ENCODE measurements at places on chromosomes 1 and 21.

DNA sequence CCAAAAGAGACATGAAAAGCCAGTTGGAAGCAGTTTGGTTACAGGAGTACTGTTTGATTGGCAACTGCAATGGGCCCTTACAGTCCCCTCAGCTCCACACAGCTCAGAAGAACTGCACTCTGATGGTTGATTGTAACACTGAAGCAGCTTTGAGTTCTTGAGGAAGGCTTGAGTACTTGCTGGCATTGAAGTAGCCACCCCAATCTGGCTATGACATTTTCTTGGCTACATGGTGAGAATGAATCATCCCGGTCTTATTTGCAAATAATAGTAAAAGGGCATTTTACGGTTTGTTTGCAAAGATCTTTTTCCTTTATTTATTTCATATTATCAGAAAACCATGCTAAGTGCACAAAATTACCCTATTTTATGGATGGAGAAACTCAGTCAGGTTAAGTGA is 159.7 kb upstream of the BEND5 start:
- H3K4me3 ChIP-seq: no peak overlapping the region
- H3K27me3 ChIP-seq: no peaks in the 10 kb centered on the region
- no peak overlapping the region for H3K27ac ChIP-seq
- H3K36me3 ChIP-seq: no peaks in the 10 kb centered on the region
- peaks cover 7% of the 10 kb centered on the region for H3K4me1 ChIP-seq

- no peak overlapping the region for H3K4me3 ChIP-seq
- H3K27me3 ChIP-seq: no peaks in the 10 kb centered on the region
Measured at GRCh38 chr1:110912784-110913183, 39.8 kb downstream of the CD53 start.

GRCh38 chr1:181139631-181140061 is 51.1 kb downstream of the IER5 start:
- peak overlapping the region; percentile 49 for H3K27ac ChIP-seq
- peaks cover 40% of the 10 kb centered on the region for H3K4me1 ChIP-seq
- H3K36me3 ChIP-seq: no peaks in the 10 kb centered on the region
- DNase-seq: no peak

DNA sequence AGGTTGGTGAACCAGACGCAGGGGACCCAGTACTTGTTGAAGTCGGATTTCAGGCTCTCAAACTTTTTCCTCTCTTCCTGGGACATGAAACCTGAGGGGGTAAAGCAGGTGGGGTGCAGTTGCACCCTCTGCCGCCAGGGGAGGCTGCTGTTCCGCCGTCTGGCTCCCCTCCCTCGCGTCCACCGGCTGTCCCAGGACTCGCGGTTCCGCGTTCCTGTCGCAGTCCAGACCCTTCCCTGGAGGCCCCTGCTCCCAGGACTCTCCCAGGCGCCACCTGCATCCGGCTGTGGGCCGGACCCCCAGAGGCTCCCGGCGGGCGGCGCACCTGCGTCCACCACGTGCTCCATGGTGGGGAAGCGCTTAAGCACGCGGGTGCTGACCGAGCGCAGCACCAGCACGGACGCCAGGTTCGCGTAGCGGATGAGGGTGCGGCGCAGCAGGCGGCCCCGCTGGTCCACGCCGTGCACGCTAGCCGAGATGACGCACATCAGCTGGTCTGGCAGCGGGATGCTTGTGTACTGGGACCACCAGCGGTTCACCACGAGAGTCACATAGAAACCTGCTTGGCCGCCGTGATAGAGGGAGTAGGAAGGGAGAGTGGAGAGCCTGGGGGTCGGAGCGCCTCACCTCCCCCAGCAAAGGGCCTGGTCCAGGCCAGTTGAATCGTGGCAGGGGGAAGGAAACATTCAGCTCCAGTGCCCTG is 1.7 kb downstream of the BEST4 start:
- no peaks in the 10 kb centered on the region for H3K4me1 ChIP-seq
- peak; percentile 83 for DNase-seq
- H3K36me3 ChIP-seq: peaks cover 4% of the 10 kb centered on the region
- H3K27me3 ChIP-seq: no peaks in the 10 kb centered on the region
- peak overlapping the region; percentile 79 for H3K27ac ChIP-seq
- H3K4me3 ChIP-seq: peak overlapping the region; percentile 70

- H3K4me3 ChIP-seq: no peak overlapping the region
- no peaks in the 10 kb centered on the region for H3K36me3 ChIP-seq
- H3K4me1 ChIP-seq: peaks cover 21% of the 10 kb centered on the region
- no peak for DNase-seq
Measured at GRCh38 chr1:156422602-156423091, 53.6 kb downstream of the RHBG start.

DNA sequence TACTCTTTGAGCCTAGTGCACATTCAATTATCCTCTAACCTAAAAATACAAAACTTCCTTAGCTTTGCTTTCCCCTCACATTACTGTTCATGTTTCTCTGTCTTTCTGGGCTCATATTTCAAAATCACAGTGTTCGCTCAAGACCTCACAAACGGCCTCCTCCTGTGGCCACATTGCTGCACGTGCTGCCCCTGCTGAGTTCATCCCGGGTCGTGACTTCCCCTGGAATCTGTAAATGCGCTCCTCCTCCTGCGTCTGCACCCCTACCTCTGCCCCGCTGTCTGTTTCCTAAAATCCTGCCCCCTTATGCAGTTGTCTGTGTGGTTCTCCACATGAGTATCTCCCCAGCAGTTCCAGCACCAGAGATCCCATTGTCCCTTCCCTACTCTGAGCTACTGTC is 45.5 kb upstream of the RAVER2 start:
- H3K36me3 ChIP-seq: no peaks in the 10 kb centered on the region
- no peaks in the 10 kb centered on the region for H3K4me1 ChIP-seq
- no peaks in the 10 kb centered on the region for H3K27me3 ChIP-seq
- no peak for DNase-seq
- no peak overlapping the region for H3K27ac ChIP-seq
- no peak overlapping the region for H3K4me3 ChIP-seq

Data from tibial artery (tissue), 4 donors.